Ascending aorta (tissue), 2 donors: ENCODE measurements at places on chromosomes 7 and 10. TPM values are rescaled to one million over a fixed set of nuclear protein-coding genes. Genes with fewer than 3 reads are reported as not detected.

Gene ANKRD22
- total RNA-seq, result not detected

Gene CCL26
- not detected for total RNA-seq

Gene GSAP
- total RNA-seq, result 10.9 TPM

Gene CEP41
- 4.3 TPM for total RNA-seq

Gene CLDN3
- total RNA-seq, result not detected

Gene ZNF273
- 1.7 TPM for total RNA-seq

Gene CNNM2
- 18.7 TPM for total RNA-seq

Gene VIM
- 6,230 TPM for total RNA-seq

Gene PRTFDC1
- 3.6 TPM for total RNA-seq

Gene CTAGE15
- 0.21 TPM for total RNA-seq

- H3K36me3 ChIP-seq, result no peaks in the 10 kb centered on the region
- H3K27me3 ChIP-seq, result no peaks in the 10 kb centered on the region
- no peaks in the 10 kb centered on the region for H3K4me1 ChIP-seq
- peak; percentile 77 for DNase-seq
These were observed 42.5 kb downstream of the MRC1 start for GRCh38 chr10:17851611-17852010.

- DNase-seq, result no peak
- no peaks in the 10 kb centered on the region for H3K27me3 ChIP-seq
- no peaks in the 10 kb centered on the region for H3K36me3 ChIP-seq
- no peak overlapping the region for H3K4me3 ChIP-seq
- H3K27ac ChIP-seq, result no peak overlapping the region
These were observed 40.8 kb downstream of the RGS10 start for GRCh38 chr10:119501690-119502089.

DNA sequence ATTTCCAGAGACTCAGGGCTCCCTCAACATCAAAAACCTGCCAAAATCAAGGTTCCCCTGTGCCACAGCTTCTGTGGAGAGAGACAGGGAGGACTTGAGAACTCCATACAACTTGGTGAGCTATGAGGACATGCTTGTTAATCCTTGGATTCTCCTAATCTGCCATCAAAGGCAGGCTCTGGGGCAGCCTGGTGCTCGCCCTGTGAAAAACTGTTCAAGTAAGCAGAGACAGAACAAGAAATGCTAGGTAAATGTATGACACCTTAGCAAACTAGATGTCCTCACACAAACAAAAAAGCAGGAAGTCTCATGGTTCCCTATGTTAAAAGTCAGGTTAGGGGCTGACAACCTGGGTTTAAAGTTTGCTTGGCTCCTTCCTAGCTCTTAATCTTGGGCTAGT is 73.6 kb downstream of the ANK3 start:
- no peak for DNase-seq
- H3K4me3 ChIP-seq, result no peak overlapping the region
- no peak overlapping the region for H3K27ac ChIP-seq
- no peaks in the 10 kb centered on the region for H3K36me3 ChIP-seq
- H3K27me3 ChIP-seq, result no peaks in the 10 kb centered on the region

- no peaks in the 10 kb centered on the region for H3K36me3 ChIP-seq
- H3K27ac ChIP-seq, result peak overlapping the region; percentile 81
- no peak overlapping the region for H3K4me3 ChIP-seq
- H3K4me1 ChIP-seq, result peaks cover 20% of the 10 kb centered on the region
- no peaks in the 10 kb centered on the region for H3K27me3 ChIP-seq
- no peak for DNase-seq
These were observed 301.9 kb downstream of the SUGCT start for GRCh38 chr7:40436710-40437109.

GRCh38 chr7:139562961-139563565 is 39.6 kb downstream of the CLEC2L start:
- no peak overlapping the region for H3K27ac ChIP-seq
- H3K36me3 ChIP-seq, result peaks cover 9% of the 10 kb centered on the region
- H3K4me3 ChIP-seq, result no peak overlapping the region
- H3K4me1 ChIP-seq, result no peaks in the 10 kb centered on the region
- peak; percentile 34 for DNase-seq

DNA sequence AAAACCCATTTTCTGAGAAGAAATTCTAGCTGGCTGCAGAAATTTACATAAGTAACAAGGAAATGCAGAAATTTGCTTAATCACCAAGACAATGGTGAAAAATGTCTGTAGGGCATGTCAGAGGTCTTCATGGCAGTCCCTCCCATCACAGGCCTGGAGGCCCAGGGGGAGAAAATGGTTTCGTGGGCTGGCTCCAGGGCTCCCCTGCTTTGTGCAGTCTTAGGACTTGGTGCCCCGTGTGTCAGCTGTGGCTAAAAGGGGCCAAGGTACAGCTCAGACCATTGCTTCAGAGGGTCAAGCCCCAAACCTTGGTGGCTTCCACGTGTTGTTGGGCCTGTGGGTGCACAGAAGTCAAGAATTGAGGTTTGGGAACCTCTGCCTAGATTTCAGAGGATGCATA is 215.9 kb downstream of the GPR158 start:
- DNase-seq, result no peak
- H3K27me3 ChIP-seq, result no peaks in the 10 kb centered on the region
- no peaks in the 10 kb centered on the region for H3K4me1 ChIP-seq
- no peak overlapping the region for H3K27ac ChIP-seq
- H3K4me3 ChIP-seq, result no peak overlapping the region
- H3K36me3 ChIP-seq, result no peaks in the 10 kb centered on the region

GRCh38 chr10:109741712-109742111 is 181.6 kb downstream of the XPNPEP1 start:
- H3K4me3 ChIP-seq, result no peak overlapping the region
- H3K27me3 ChIP-seq, result no peaks in the 10 kb centered on the region
- no peaks in the 10 kb centered on the region for H3K4me1 ChIP-seq
- no peaks in the 10 kb centered on the region for H3K36me3 ChIP-seq

DNA sequence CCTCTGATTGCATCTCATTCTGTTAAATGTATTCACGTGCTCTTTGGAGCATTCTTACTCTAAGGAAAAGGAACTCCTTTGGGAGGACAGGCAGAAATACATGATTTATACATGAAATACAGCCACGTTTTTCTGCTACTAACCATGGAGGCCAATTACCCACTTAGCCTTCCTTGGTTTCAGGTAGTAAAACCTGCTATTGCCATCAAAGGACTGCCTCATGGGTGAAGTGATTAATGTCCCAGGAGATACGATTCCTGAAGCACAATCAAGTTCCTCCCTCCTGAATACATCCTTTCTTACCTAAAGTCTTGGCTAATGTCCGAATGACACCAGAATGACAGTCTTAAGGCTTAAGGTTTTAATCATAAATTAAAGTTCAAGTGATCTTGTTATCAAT is 58.5 kb upstream of the PIK3CG start:
- no peaks in the 10 kb centered on the region for H3K27me3 ChIP-seq
- DNase-seq, result no peak
- no peaks in the 10 kb centered on the region for H3K36me3 ChIP-seq
- no peak overlapping the region for H3K4me3 ChIP-seq
- no peaks in the 10 kb centered on the region for H3K4me1 ChIP-seq

DNA sequence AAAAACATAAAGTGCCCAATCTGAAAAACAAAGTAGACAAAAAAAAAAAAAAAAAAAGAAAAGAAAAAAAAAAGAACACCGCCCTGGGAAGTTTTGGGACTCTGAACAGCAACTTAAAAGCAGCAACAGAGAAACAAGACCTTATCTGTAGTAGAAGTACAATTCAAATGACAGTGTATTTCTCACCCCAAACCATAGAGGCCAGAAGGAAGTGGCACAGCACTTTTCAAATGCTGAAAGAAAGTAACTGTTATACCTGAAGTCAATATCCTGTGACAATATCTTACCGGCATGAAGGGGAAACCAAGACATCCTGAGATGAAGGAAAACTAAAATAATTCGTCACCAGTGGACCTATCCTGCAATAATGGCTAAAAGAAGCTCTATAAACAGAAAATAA is 112.1 kb downstream of the DNAJC1 start:
- H3K4me1 ChIP-seq, result no peaks in the 10 kb centered on the region
- no peaks in the 10 kb centered on the region for H3K27me3 ChIP-seq
- H3K4me3 ChIP-seq, result no peak overlapping the region
- no peak for DNase-seq
- peaks cover 23% of the 10 kb centered on the region for H3K36me3 ChIP-seq

- H3K4me3 ChIP-seq, result no peak overlapping the region
- no peak for DNase-seq
- H3K4me1 ChIP-seq, result no peaks in the 10 kb centered on the region
- H3K27ac ChIP-seq, result no peak overlapping the region
- no peaks in the 10 kb centered on the region for H3K27me3 ChIP-seq
These were observed 18.6 kb downstream of the C7orf33 start for GRCh38 chr7:148609045-148609725.

DNA sequence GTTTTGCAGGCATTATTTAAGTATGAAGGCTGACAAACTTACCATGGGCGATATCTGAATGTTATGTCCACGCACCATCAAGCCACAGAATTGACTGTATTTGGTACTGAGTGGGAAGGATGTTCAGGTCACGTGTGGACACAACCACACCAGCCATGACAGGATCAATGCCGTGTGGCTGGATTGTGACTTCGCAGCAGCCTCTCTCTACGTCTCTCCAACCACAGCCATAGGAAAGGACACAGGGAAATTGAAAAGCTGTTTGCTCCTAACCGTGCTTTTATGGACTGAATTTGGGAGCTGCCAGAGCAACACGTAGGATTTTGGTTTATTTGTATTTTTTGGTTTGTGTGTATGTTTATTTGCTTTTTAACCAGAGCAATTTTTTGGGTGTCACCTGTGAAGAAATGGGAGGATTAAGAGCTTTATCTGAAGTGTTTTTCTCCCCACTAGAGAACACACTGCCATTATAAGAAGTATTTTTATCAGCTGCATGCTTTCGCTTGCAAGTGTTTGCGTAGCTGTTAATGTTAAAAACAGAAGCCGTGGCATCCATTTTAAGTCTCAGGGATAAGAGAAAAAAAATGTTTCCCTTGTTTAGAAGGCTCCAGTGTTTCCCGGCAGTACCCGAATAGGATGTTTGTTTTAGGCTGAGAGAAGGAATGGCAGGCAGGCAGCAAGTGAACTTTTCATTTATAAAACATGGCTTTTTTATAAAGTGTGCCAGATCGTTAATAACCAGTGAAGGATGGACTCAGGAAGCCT is 401.1 kb upstream of the NFE2L3 start:
- peak overlapping the region; percentile 44 for H3K4me3 ChIP-seq
- H3K27ac ChIP-seq, result peak overlapping the region; percentile 62
- H3K4me1 ChIP-seq, result no peaks in the 10 kb centered on the region
- no peaks in the 10 kb centered on the region for H3K27me3 ChIP-seq

- no peaks in the 10 kb centered on the region for H3K27me3 ChIP-seq
- no peak overlapping the region for H3K27ac ChIP-seq
- no peaks in the 10 kb centered on the region for H3K36me3 ChIP-seq
- H3K4me3 ChIP-seq, result no peak overlapping the region
- no peak for DNase-seq
These were observed 75.2 kb downstream of the CDH23 start for GRCh38 chr10:71471957-71472365.

DNA sequence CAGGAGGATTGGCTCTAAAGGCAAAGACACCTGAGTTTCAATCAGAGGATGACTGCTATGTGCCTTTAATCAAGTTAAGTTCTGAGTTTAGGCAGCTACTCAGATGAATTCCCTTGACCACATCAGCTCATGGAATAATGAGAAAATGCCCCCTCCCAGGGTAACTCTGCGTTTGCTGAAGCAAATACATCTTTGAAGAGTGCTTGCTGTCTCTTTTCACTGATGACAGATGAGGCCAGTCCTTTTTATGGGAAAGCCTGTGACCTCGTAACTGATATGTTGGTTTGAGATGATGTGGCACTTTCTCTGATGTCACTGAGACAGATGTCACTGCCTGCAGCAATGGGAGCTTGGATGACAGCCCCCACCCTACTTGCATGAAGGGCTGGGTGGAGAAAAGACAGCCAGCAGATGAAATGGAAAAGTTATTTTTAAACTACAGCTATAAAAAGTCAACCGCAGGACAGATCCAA is 43.7 kb upstream of the DGKI start:
- peaks cover 8% of the 10 kb centered on the region for H3K4me1 ChIP-seq
- H3K4me3 ChIP-seq, result no peak overlapping the region
- H3K27me3 ChIP-seq, result no peaks in the 10 kb centered on the region
- no peak for DNase-seq
- peaks cover 28% of the 10 kb centered on the region for H3K36me3 ChIP-seq

DNA sequence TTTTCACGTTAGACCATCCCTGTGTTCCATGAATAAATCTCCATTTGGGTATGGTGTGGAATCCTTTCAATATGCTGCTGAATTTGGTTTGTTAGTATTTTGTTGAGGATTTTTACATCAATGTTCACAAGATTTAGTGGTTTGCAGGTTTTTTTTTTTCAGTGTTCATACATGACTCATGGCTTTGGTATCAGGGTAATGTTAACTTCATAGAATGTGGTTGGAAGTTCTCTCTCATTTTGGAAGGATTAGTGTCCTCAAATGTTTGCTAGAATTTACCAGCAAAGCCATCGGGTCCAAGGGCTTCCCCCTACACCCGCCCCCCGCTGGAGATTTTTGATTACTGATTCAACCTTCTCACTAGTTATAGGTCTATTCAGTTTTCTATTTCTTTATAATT is 398.0 kb downstream of the NXPH1 start:
- DNase-seq, result no peak
- no peak overlapping the region for H3K27ac ChIP-seq
- no peaks in the 10 kb centered on the region for H3K4me1 ChIP-seq
- no peak overlapping the region for H3K4me3 ChIP-seq
- H3K27me3 ChIP-seq, result no peaks in the 10 kb centered on the region
- H3K36me3 ChIP-seq, result no peaks in the 10 kb centered on the region

DNA sequence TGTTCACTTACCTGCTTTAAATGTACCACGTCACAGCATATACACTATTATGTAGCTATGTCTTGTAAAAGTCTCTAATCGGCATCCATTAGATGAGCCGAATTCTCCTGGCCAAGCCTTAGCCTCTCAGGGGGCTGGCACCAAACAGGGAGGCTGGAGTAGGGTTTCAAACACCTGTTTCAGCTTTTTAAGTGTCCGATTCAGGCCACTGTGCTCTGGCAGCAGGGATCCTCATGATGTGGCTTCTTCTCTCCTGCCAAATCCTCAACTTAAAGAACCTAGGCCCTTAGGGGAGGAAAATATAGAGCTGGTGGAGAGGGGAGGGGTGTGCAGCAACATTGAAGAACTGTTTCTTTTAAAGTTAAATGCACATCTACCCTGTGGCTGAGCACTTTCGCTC is 68.5 kb upstream of the NFKB2 start:
- H3K27me3 ChIP-seq, result no peaks in the 10 kb centered on the region
- H3K4me1 ChIP-seq, result no peaks in the 10 kb centered on the region
- H3K27ac ChIP-seq, result no peak overlapping the region
- H3K4me3 ChIP-seq, result no peak overlapping the region

GRCh38 chr7:19560111-19560883 is 148.5 kb downstream of the POLR1F start:
- no peak overlapping the region for H3K4me3 ChIP-seq
- H3K36me3 ChIP-seq, result no peaks in the 10 kb centered on the region
- no peak for DNase-seq
- no peak overlapping the region for H3K27ac ChIP-seq
- H3K4me1 ChIP-seq, result no peaks in the 10 kb centered on the region
- H3K27me3 ChIP-seq, result no peaks in the 10 kb centered on the region

- no peak overlapping the region for H3K27ac ChIP-seq
- H3K36me3 ChIP-seq, result peaks cover 15% of the 10 kb centered on the region
- no peak for DNase-seq
- peaks cover 21% of the 10 kb centered on the region for H3K4me1 ChIP-seq
These were observed 2.7 kb downstream of the KRIT1 start for GRCh38 chr7:92242972-92243371.
